Right atrium auricular region (tissue), 2 donors: ENCODE measurements at places on chromosomes 1 and 21. TPM values are rescaled to one million over a fixed set of nuclear protein-coding genes. Genes with fewer than 3 reads are reported as not detected.

XPR1 gene
- total RNA-seq, result 30.0 TPM

FCMR gene
- total RNA-seq, result 1.3 TPM

LRRC7 gene
- total RNA-seq, result 14.3 TPM

BRINP3 gene
- total RNA-seq, result 8.0 TPM

ABCG1 gene
- 7.9 TPM for total RNA-seq

CD58 gene
- total RNA-seq, result 27.4 TPM

DPT gene
- total RNA-seq, result 52.2 TPM

- no peak overlapping the region for H3K27ac ChIP-seq
- H3K4me1 ChIP-seq, result no peaks in the 10 kb centered on the region
- no peak overlapping the region for H3K4me3 ChIP-seq
These were observed 293.1 kb downstream of the LMX1A start for GRCh38 chr1:165063181-165063965.

GRCh38 chr1:205458777-205459566 lies 3.1 kb upstream of the BLACAT1 start:
- peaks cover 26% of the 10 kb centered on the region for H3K4me1 ChIP-seq
- no peak overlapping the region for H3K4me3 ChIP-seq
- no peak for DNase-seq
- peaks cover 18% of the 10 kb centered on the region for H3K27me3 ChIP-seq

DNA sequence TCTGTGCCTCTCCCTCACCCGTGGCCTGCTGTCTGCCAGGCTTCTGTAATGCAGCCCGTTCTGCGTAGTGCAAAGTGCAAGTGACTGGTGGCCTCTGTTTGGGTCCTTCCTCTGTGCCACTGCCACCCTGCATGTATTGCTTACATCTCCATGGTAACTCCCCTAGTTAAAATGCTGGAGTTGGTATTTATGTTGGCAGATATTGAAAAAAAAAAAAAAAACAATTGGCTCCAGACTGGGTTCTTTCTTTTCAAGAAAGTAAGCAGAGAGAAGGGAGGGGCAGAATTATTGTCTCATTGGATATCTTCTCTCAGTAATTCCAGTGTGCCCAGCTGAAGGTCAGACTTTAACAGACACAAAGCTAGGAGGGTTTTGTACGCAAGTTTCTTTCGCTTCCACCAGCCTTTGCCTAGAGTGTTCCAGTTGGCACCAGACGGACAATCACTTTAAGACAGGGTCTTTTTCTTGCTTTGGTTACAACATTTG lies 242.3 kb downstream of the PBX1 start:
- no peaks in the 10 kb centered on the region for H3K27me3 ChIP-seq
- no peak overlapping the region for H3K27ac ChIP-seq
- peaks cover 10% of the 10 kb centered on the region for H3K36me3 ChIP-seq
- H3K4me3 ChIP-seq, result no peak overlapping the region
- peaks cover 37% of the 10 kb centered on the region for H3K4me1 ChIP-seq

DNA sequence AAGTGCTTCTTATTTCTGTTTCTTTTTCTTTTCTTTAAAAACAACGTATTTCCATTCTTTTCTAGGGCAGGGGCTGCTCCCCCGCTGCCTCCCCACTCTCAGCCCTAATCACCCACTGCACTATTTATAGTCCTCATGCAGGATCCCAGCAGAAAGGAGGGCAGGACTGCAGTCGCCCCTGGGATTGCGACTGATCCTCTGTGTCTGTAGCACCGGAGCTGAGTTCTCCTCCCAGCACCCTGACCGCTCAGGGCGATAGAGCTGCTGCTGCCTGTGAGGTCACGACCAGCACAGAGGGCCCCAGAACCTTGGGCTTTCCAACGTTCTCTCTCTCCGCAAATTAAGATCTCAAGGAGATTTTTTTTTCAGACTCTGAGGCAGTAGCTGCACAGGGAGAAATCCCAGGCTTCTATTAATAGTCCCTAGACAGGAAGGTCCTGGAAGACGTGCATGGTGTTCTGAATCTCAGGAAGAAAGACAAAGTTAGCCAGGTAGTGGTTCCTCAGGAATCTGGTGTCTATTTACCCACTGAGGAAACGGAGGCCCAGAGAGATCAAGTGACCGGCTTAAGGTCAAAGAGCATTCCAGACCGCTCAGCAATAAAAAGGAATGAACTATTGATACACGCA lies 46.8 kb downstream of the PRAMEF20 start:
- no peaks in the 10 kb centered on the region for H3K4me1 ChIP-seq
- H3K27me3 ChIP-seq, result no peaks in the 10 kb centered on the region
- H3K27ac ChIP-seq, result no peak overlapping the region

DNA sequence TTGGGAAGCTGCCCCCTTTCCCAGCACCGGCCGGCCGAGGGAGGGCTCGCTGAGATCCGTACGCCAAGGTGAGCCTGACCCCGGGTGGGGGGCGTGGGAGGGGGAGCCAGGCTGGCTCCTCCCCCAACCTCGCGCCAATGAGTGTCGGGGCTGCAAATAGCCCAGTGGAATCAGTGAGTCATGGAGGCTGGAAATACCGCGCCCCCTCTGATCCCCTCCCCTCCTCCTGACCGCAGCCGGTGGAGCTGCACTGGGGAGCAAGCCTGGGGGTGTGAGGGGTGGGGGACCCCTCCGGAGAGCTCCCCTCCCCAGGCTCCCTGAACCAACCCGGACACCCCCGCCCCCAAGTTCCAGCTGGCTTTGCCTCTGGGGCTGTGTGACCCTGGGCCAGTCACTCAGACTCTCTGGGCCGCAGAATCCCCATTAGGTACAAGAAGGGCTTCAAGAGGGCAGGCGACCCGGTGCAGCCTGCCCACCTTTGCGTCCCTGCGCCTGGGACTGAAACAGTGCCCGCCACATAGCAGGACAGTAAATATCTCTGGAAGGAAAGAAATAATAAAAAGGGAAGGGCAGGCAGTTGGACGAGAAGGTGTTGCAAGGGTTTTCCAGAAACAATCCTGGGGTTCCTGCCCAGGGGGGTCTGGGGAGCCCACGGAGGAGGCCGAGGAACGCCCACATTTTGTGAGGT lies 4.5 kb downstream of the HSPB7 start:
- peaks cover 41% of the 10 kb centered on the region for H3K4me1 ChIP-seq
- no peaks in the 10 kb centered on the region for H3K27me3 ChIP-seq
- peaks cover 31% of the 10 kb centered on the region for H3K36me3 ChIP-seq
- H3K27ac ChIP-seq, result peak overlapping the region; percentile 93
- peak; percentile 82 for DNase-seq
- H3K4me3 ChIP-seq, result peak overlapping the region; percentile 60

DNA sequence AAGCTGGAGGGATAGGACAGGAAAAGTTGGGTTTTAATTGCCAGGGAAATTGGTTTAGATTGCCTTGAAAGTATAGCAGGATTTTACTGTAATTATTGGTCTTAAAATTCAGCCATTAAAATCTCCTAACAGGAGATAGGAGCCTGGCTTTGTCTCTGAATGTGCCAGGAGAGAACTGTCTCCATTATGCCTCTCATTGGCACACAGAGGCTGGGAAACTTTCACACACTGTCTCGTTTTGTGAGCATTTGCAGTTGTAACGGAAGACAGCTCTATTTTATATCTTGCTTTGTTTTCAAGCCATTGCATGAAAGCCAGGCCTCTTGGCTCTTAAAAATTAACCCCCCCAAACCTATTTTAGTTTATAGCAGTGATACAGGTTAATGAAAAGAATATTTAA lies 12.5 kb downstream of the DNAJC6 start:
- no peak for DNase-seq
- H3K27me3 ChIP-seq, result no peaks in the 10 kb centered on the region
- no peaks in the 10 kb centered on the region for H3K36me3 ChIP-seq
- H3K4me3 ChIP-seq, result no peak overlapping the region

GRCh38 chr1:221157026-221157761 lies 278.0 kb downstream of the HLX start:
- H3K4me3 ChIP-seq, result no peak overlapping the region
- DNase-seq, result no peak
- no peaks in the 10 kb centered on the region for H3K4me1 ChIP-seq
- no peaks in the 10 kb centered on the region for H3K36me3 ChIP-seq

DNA sequence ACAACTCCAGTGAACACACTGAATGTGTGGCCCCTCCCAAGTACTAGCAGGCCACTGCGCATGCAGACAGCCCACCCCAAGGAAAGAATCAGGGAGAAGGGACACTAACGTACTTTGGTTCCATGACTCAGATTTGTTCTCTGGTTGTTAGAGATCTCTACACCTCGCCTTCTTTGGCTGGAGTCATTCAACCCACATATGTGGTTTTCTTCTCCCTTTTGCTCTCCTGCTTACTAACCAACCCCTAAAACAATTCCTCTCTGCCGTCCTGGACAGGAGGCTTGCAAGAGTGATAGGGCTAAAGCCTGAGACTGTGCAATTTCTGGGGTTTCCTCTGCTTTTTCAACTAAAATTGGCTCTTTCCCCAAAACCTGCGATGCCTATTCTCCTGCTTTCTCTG lies 5.7 kb upstream of the CD48 start:
- no peaks in the 10 kb centered on the region for H3K27me3 ChIP-seq
- H3K4me1 ChIP-seq, result no peaks in the 10 kb centered on the region
- H3K27ac ChIP-seq, result no peak overlapping the region
- no peak for DNase-seq
- H3K36me3 ChIP-seq, result no peaks in the 10 kb centered on the region

DNA sequence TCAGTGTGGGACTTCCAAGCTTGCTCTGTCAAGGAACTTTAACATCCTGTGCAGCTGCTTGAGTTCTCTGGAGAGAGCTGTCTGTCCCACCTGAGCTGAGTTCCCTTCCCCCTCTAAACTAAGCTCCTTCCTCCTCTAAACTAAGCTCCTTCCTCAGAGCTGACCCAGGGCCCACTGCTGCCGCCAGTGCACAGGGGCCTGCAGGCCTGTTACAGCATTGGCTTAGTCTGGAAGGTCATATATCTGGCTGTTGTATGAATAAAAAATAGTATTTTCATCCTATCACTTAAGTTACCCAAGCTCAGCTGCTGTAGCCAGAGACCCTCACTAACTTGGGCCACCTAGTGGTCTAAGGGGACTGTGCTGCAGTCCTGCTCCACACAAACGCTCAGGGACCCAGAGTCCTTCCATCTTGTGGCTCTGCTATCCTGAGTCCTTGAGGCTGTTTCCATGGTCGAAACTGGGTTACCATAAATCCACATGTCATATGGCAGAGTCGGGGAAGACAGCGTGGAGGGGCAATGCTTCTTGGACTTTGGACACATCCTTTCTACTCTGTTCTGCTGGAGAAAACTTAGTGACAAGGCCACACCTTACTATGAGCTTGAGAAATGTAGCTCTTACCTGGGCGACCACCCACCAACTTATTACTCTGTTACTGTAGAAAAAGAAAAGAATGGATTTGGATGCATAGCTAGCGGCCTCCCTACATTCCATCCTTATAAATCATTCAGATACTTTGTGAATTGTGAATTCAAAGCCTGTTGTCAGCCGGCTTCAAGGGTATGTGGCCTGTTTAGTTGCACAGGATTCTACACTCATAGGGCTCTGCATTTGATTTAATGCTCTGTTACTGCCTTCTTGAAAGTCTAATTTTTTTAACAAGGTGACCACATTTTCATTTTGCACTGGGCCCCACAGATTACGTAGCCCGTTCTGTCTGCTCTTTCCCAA lies 71.4 kb upstream of the GCLM start:
- no peak for DNase-seq
- no peaks in the 10 kb centered on the region for H3K27me3 ChIP-seq
- no peak overlapping the region for H3K27ac ChIP-seq

DNA sequence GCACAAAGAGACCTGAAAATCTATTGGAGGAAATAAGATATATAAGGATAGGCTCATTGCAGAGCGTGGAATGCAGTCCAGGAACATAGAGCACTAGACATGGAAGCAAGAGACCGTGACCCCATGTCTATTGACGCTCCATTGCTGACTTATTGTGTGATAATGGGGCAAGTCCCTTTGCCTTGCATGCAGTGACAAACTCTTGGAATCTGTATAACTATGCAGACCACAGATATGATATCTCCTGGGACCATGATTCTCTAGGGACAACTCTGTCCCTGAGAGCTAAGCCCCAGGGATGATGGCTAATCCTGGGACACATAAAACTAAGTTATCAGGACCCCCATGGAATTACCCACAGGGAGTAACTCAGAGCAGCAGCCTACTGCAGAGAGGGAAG lies 73.1 kb upstream of the PRDX6 start:
- H3K27me3 ChIP-seq, result no peaks in the 10 kb centered on the region
- no peaks in the 10 kb centered on the region for H3K36me3 ChIP-seq
- H3K4me1 ChIP-seq, result peaks cover 15% of the 10 kb centered on the region
- H3K4me3 ChIP-seq, result no peak overlapping the region

GRCh38 chr1:91854852-91855534 lies 31.0 kb downstream of the TGFBR3 start:
- H3K27ac ChIP-seq, result no peak overlapping the region
- H3K4me3 ChIP-seq, result no peak overlapping the region
- no peaks in the 10 kb centered on the region for H3K27me3 ChIP-seq
- H3K36me3 ChIP-seq, result peaks cover 5% of the 10 kb centered on the region
- DNase-seq, result no peak
- H3K4me1 ChIP-seq, result no peaks in the 10 kb centered on the region

DNA sequence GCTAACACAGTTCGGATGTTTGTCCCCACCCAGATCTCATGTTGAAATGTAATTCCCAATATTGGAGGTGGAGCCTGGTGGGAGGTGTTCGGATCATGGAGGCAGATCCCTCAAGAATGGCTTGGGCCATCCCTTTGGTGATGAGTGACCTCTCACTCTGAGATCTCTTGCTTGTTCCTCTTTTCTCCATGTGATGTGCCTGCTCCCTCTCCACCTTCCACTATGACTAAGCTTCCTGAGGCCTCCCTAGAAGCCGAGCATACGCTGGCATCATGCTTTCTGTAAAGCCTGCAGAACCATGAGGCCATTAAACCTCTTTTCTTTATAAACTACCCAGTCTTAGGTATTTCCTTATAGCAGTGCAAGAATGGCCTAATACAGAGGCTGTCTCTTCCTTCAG lies 8.1 kb upstream of the PLA2G5 start:
- no peak overlapping the region for H3K27ac ChIP-seq
- H3K4me3 ChIP-seq, result no peak overlapping the region
- peak; percentile 21 for DNase-seq
- no peaks in the 10 kb centered on the region for H3K4me1 ChIP-seq

DNA sequence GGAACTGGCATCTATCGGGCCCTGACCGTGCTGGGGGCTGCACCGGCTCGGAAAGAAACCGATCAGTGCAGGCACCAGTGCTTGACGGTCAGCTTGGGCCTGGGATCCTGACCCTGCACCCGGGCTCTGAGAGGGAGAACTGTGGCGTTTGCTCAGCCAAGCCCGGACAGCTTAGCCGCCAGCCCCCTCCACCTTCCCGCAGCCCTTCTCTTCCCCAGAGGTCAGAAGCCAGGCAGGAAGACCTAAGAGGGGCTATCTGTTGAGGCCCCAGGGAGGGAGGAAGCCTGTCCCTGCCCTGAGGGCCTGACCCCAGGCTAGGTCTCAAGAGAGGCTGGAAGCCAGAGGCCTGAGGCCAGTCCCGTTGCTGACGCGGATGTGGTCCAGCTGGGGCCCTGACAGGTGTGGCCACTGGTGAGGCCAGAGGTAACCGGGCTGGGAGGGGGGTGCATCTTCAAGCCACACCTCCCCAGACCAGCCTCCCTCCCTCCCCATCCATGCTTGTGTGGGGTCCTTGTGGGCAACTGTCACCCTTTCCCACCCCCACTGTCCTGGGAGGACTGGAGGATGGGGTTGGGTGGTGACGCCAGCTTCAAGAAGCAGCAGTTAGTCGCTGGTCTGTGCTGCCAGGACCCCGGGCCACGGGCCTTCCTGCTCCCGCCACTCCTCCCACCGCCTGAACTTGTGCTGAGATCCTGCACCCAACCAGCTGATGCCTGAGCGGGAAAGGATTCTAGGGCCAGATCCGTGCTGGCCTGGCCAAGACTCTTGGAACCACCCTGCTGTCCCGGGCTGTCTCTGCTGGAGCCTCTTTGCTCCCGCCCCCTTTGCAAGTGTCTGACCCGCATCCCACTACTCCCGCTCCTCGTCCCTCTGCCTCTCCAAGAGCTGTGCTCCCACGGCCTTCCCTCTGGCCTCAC lies 2.6 kb upstream of the DVL1 start:
- peaks cover 8% of the 10 kb centered on the region for H3K36me3 ChIP-seq
- H3K4me3 ChIP-seq, result no peak overlapping the region
- H3K27ac ChIP-seq, result peak overlapping the region; percentile 61
- peak; percentile 77 for DNase-seq
- H3K4me1 ChIP-seq, result no peaks in the 10 kb centered on the region
